ENCODE measurements at places on chromosomes 5 and 9.

DNA sequence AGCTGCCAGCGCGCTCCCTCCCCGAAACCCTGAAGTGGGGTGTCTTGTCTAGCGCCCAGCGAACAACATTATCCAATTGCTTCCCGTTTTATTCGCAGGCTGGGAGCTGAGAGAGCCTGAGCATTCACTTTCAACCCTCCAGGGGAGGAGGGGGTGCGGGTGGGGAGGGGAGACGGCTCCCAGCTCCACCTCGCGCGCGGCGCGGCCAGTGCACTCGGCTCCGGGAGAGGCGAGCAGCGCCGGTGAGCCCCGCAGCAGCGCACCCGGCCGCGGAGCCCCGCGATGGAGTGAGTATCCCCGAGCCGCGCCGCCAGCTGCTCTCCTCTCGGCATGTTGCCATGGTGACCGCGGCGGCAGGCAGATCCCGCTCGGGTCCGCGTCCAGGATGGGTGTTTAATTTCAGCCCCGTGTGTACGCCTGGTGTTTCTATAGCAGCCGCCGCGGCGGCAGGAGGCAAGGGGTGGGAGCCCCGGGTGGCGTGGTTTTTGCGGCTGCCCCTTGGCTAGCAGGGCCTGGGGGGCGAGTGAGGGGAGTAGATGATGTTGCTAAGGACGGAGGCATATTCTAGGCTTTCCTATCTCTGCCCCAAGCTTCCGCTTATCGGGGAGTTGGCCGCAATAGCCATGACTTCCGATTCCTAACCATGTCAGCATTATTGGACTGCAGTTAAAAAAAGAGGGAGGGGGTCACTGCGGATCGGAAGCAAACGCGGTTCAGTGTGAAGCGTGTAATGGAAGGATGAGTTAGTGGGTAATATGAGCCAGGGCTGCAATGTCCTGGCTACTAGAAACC, 139.2 kb upstream of the PALM2AKAP2 start:
- no peak for DNase-seq

- no peak for DNase-seq
Observed at GRCh38 chr5:41770799-41771198, 99.4 kb downstream of the OXCT1 start.

DNA sequence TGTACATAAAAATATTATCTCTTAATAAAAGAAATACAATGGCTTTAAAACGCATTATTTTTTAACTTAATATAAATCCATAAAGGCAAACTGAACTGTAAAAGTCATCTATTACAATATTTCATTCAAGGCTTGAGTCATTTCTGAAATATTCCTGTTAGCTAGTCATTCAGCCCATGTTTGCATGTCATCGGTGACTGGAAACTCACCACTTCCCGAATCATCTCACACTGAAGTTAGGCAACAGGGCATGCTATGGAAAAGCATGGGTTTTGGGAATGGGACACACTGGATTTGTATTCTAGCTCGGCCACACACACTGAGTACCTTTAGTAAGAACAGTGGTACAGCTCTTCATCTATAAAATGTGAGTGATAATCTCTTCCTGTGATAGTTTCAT, 691.1 kb upstream of the C9orf72 start:
- no peak for DNase-seq

- DNase-seq, result no peak
Observed at GRCh38 chr5:139474890-139475791, 4.3 kb downstream of the SMIM33 start.

- DNase-seq, result no peak
Observed at GRCh38 chr9:13318027-13318426, 38.5 kb upstream of the MPDZ start.

GRCh38 chr5:37875051-37875787, 35.4 kb upstream of the GDNF start:
- DNase-seq, result no peak

DNA sequence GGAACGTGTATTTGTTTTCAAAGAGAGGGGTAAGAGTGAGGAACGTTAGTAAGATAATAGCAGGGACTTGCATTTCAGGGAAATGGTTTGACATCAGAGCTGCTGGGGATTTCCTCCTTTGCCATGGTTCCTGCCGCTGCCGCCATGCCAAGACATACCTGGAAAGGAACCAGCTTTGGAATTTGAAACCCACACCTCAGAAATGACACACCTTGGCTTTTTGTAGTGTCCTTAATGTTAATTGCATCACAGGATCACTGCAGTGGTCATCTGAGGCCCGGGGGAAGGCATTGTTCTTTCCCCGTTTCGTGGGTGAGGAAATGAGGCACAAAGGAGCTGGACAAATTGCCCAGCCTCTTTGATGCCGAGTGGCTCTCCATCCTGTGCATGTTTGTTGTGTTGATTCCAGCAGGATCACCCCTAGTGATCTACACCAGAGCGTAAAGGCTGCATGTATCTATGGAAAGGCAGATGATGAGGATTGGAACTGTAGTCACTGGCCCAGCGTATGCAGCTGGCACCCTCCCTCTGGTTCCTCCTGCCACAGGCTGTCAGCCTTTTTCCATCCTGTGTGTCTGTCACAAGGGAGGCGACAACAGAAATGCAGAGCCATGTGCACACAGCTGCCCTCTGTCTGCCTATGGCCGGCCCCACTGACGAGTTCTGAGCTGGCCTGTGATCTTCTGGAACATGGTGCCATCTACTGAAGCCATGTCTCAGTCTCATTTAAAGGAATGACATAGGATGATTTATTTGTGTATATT, 37.8 kb downstream of the SLC46A2 start:
- DNase-seq, result no peak

DNA sequence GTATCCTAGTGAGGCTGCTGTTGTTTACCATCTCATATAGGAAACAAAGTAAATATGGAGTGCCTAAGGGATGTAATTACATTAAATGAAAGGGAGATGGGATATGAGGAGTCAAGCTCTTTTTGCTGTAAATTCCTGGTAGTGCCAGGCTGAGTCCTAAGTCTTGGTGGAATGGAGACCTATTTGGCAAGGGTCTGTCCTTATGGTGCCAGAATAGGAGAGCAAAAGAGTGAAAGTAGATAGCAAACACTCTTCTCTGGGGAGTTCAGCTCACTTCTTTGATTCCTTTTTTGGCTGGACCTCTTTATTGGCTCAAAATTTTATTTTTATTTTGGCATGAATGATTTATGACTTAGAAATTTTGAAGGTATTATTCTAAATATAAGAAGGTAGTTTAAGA, 380.8 kb downstream of the TMEM232 start:
- no peak for DNase-seq

- DNase-seq, result no peak
Observed at GRCh38 chr5:126374109-126374416, 49.1 kb upstream of the GRAMD2B start.

Data from iPS DF 19.7 (cell line).